Left ventricle myocardium superior (tissue), 1 donor: ENCODE measurements at places on chromosomes 11 and 22. TPM values are rescaled to one million over a fixed set of nuclear protein-coding genes. Genes with fewer than 3 reads are reported as not detected.

Gene CD3D
- total RNA-seq = 1.6 TPM

- no peak for DNase-seq
Measured at GRCh38 chr22:48829908-48830307, 997.8 kb downstream of the BRD1 start.

- DNase-seq = peak; percentile 57
Measured at GRCh38 chr11:65116370-65117205, 913 bp downstream of the ZNHIT2 start.

- DNase-seq = no peak
Measured at GRCh38 chr11:16252373-16252772, 104.0 kb downstream of the SOX6 start.

GRCh38 chr22:26767351-26768155 lies 110.2 kb downstream of the MIAT start:
- no peak for DNase-seq

Gene APOBEC3H
- 0.40 TPM for total RNA-seq

Gene POU2AF2
- not detected for total RNA-seq

- DNase-seq = no peak
Measured at GRCh38 chr22:23205339-23206049, 25.2 kb downstream of the BCR start.

Gene GNAZ
- 3.3 TPM for total RNA-seq
